ENCODE measurements at places on chromosomes 6 and 20.

GRCh38 chr6:99618649-99619408 lies 12.2 kb downstream of the PRDM13 start:
- no peak for DNase-seq

GRCh38 chr20:8509809-8510208 lies 377.7 kb downstream of the PLCB1 start:
- no peak for DNase-seq

GRCh38 chr6:159714404-159714803 lies 12.9 kb upstream of the WTAP start:
- no peak for DNase-seq

DNA sequence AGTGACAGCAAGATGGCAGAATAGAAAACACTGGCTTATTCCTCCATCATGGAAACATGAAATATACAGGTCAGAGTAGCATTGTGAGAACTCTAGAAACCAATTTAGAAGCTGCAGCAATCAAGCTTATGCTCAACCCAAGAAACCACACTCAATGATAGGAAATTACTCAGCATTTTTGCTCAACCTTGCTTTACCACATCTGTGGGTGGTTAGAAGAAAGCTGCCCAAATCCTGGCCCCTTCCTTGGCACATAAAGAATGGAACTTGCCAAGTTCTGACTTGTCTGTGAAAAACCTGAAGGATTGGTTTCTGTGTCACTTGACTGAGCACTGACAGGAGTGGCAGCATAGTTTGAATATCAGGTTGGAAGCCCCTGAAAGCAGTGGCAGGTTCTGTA lies 108.0 kb upstream of the MOCS1 start:
- DNase-seq = no peak

GRCh38 chr6:122853259-122853995 lies 64.4 kb downstream of the SMPDL3A start:
- DNase-seq = no peak

GRCh38 chr6:40599555-40599954 lies 12.4 kb upstream of the LRFN2 start:
- no peak for DNase-seq

DNA sequence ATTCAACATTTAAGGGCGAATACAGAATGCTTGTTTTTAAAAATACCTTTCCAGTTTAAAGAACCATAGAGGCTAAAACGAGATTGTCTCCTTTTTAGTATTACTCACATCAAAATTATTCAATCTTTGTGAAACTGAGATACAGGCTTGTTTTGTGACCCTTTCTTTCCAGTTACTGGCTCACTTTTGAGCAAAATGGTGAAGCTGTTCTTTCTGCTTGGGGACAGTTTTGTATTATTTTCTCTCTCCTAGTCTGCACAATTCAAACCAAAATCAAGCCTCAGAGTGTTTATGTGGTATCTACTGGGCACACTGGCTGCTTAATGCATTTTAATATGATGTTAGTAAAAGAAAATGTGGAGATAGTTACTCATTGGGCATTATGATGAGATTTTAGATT lies 36.5 kb downstream of the HIVEP1 start:
- DNase-seq = no peak

DNA sequence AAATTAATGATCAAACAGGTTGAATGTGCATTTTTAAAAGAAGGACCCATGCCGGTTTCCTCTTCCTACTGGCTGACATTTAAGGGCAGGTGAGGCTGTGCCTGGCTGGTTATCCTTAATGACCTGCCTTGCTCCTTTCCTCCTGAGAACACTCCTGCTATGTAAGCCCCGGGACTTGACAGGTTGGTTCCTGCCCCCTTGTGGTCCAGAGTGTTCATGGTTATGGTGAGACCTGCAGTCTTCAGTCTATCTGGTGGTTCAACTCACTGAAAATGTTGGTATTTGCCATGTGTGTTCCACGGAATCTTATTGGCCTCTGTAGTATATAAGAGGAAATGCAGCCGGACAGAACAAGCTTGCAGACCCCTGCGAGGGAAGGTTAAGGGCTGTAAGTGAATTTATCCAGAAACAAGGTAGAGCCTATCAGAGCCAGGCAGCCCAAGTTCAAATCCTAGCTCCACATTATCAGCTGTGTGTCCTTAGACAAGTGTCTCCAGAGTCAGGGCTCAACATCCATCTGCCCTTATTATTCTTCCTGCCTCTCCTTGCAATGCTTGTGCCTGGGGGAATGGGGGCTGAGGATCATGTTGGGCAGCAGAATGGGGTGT lies 5.2 kb upstream of the BPIFA3 start:
- peak; percentile 87 for DNase-seq

DNA sequence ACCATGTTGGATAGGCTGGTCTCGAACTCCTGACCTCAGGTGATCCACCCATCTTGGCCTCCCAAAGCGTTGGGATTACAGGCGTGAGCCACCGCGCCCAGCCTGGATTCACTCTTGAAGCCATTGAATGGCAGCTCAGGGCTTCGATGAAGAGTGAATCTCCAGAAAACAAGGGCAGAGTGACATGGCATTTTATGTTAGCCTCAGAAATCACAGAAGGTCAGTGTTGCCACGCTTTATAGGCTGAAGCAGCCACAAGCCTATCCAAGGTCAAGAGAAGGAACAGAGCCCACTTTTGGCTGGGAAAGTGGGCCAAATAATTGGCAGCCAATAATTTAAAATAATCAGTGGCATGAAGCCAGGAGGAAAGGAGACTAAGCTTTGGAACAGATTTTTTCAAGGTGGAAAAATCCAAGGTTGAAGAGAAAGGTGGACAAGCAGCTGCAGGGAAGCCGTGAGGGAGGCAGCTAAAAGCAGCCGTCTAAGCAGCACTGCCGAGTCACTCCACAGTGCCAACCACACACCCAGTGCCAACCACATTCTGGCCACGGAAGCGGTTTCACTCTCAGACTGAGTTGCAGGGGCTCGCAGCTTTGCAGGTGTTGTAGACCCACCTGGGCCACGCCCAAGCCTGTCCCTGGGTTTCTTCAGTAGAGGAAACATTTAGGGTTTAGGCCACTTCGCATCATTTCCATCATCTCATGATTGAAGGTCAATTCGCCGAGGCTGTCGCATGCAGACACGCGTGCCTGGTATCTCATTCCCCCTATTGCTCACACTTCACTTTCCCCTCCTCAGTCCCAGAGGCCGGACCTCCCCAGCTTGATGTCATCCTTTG lies 17.4 kb upstream of the AVP start:
- DNase-seq = no peak

- DNase-seq = no peak
Observed at GRCh38 chr6:7418238-7418905, 28.8 kb downstream of the RIOK1 start.

DNA sequence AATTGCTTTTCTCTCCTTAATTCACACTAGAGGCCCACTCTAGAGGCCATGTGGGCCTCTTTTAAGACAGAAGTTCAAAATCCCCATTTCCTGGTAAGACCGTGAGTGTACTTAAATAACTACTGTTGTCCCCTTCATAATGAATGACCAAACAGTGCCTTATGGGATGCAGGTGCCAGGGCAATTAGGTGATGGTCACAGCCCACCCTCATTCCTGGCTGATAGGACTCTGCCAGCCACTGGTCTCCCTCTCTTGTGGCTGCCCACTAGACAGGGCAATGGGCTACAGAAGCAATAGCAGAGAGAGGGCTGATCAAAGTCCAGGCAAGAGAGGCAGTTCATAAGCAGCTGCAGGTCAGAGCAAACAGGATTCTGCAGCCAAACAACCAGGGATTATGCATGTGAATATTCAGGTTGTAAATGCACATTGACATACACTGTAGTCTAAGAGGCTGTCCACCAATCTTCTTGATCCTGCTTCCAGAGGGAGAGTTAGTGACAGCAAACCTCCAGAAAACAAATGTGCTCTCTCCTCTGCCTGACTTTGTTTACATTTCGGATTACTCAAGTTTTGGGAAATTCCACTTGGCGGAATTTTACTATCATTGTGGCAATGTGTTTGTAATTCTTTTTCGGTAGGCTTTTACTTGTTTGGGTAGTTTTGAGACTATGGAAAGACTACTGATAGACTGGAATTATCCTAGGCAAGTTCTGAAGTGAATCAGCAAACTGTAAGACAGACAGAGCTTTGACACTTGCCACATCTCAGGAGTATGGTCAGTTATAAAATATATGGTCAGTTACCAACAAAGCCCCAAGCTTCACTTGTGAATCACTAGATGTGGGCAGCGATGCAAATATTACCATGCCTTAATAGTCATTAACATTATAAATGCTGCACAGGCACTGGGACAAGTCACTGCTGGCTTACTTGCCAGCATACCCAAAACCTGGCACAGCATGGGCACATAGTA lies 12.8 kb downstream of the PTPRK start:
- peak; percentile 72 for DNase-seq

DNA sequence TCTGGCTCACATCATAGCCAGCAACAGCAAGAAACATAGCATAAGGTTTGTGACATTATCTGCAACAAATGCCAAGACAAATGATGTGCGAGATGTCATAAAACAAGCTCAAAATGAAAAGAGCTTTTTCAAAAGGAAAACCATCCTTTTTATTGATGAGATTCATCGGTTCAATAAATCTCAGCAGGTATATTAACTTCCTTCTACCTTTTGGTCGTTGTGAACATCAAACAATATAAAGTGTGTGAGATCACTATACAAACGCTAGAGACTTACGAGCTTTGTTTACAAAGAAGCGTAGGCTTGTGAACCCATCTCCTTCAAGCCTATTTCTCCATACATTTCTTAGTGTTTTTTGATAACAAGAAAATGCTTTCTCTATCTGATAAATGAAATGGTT lies 3.5 kb downstream of the WRNIP1 start:
- DNase-seq = no peak

- DNase-seq = no peak
Observed at GRCh38 chr20:16974855-16975162, 226.7 kb downstream of the OTOR start.

- no peak for DNase-seq
Observed at GRCh38 chr6:68240726-68241125, 394.4 kb upstream of the ADGRB3 start.

DNA sequence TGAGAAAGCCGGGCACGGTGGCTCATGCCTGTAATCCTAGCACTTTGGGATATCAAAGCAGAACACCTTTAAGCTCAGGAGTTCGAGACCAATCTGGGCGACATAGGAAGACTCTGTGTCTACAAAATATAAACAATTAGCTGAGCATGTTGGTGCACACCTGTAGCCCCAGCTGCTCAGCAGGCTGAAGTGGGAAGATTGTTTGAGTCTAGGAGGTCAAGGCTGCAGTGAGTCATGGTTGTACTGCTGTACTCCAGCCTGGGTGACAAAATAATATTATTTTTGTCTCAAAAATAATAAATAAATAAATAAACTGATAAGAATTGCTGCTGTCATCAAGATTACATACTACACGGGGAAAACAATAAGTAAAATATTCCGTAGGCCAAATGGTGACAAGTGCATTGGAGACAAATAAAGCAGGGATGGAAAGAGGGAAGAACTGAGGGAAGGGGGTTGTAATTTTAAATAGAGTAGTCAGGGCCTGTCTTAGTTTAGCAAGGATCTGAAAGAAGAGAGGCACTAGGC lies 14.0 kb upstream of the TOP1 start:
- DNase-seq = no peak

- peak; percentile 29 for DNase-seq
Observed at GRCh38 chr20:32354592-32355416, 3.3 kb upstream of the ASXL1 start.

DNA sequence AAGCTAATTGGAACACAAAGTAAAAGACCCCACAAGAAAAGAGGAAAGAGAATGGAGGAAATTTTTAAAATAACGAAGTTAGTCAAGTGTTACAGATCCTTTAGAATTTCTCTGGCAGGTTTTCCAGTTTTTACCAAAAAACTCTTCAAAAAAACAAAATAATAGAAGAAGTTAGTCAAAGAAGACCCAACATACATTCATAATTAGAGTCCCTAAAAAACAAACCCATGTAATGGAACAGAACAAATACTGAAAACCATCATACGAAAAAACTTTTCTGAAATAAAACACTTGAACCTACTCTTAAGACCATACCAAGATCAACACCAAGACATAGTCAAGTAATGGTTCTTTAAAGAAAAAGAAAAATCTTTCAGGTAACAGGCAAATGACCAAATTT lies 31.6 kb downstream of the RANBP9 start:
- DNase-seq = no peak

DNA sequence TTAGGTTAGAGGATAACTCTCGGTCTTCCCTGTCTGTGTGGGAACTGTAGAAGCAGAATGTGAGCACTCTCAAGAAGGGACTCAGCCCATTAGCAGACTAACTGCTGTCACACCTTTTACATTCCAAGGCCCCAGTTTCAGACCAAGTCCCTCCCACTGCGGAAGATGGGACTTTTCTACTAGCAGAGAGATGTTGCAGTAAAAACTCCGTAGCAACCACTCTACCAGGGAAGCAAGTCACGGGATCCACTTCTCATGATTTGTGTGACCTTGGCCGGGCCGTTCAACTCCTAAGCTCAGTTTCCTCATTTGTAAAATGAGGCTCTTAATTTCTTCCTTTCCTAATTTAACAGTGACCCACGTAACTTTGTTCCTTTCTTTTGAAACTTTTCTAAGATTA lies 77.1 kb upstream of the SLC4A11 start:
- no peak for DNase-seq

DNA sequence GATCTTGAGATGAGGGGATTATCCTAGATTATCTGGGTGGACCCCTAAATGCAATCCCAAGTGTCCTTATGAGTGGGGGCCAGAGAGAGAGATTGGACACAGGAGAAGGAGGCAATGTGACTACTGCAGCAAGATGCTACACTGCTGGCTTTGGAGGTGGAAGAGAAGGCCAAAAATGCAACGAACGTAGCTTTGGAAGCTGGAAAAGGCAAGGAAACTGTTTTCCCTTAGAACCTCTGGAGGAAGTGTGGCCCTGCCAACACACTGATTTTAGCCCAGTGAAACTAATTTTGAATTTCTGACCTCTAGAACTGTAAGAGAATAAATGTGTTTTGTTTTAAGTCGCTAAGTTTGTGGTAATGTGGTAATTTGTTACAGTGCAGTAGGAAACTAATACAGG lies 15.7 kb downstream of the PPARD start:
- no peak for DNase-seq

- DNase-seq = no peak
Observed at GRCh38 chr6:2978923-2979322, 7.6 kb upstream of the SERPINB6 start.

- no peak for DNase-seq
Observed at GRCh38 chr20:24331939-24332338, 137.5 kb upstream of the SYNDIG1 start.

GRCh38 chr6:44265007-44265721 lies at the start of gene NFKBIE:
Gene NFKBIE, minus strand, starts transcription at chr6:44265551. Its CDS starts 205 bp downstream, at chr6:44265346.
- DNase-seq = peak; percentile 88
